ENCODE measurements at places on chromosomes 16 and 17.

DNA sequence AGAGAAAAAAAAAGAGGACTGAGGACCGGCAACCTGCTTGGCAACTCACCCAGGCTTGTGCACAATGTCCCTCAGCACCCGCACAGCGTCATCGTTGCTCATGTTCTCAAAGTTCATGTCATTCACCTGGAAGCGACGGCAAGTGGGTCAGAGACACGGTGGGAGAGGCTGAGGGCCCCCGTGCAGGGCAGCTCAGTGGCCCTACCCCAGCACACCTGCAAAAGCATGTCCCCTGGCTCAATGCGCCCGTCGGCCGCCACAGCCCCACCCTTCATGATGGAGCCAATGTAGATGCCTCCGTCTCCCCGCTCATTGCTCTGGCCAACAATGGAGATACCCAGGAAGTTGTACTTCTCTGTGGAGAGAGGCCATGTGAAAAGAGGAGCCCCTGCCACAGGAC is 5.4 kb downstream of the DVL2 start:
- no peak for DNase-seq

DNA sequence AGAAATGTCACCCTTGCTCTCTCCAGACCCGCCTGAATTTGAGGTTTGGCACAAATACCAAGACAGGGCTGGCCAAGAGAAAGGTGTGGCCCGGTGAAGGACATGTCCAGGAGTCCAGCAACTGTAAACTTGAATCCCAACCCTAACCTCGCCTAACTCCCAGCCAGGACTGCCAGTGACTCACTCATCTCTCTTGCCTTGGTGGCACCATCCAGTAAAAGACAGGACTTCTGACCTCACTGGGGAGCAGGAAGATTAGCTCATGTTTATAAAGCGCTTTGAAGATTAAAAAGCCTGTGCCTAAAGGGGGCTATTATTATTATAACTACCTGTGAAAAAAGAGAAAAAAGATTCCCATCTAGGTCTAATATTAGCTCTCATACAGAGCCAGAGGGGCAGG is 335.3 kb downstream of the SOX9 start:
- no peak for DNase-seq

DNA sequence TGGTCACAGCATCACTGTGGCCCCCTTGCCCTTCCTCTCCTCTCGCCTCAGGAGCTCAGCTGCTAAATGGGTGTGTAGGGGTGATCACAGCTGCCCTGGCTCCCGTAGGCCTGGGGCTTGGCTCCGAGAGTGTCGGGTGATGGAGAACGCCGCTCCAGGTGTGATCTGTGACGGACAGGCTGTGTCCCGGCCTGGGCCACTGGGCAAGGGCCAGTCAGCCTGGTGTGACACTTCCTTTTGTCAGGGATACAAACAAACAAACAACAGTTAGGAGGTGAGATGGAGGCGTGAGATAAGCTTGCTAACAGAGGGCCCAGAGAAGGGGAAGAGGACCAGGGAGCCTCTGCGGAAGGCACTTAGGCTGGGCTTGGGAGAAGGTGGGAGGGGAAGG is 2.0 kb downstream of the ADGRG1 start:
- no peak for DNase-seq

DNA sequence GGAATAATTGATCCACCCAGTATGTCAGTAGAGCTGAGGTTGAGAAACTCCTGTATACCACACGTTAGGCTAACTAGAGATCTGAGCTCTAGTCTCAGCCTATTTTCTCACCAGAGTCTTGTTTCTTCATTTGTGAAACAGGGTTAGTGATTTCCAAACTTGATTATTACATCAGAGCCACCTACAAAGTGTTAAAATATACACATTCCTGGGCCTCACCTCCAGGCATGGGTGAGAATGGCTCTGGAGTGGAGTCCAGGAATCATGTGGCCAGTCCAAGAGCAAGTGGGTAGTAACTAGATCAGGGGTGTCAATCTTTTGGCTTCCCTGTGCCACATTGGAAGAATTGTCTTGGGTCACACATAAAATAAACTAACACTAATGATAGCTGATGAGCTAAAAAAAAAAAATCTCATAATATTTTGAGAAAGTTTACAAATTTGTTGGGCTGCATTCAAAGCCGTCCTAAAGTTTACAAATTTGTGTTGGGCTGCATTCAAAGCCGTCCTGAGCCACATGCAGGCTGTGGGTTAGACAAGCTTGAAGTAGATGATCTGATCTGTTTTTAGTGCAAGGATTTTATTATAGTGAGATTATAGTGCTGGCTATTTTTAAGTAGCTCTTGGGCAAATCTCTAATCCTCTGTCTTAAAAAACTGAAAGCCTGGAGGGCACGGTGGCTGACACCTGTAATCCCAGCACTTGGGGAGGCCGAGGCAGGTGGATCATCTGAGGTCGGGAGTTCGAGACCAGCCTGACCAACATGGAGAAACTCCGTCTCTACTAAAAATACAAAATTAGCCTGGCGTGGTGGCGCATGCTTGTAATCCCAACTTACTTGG is 20.4 kb downstream of the PRCD start:
- no peak for DNase-seq

All from activated CD4-positive, alpha-beta T cell treated with anti-CD3 and anti-CD28 coated beads, Interleukin-2, amount 50 U/mL, for 1 hour (primary cell).